Naive B cell (primary cell): ENCODE measurements at places on chromosomes 7 and 10. TPM values are rescaled to one million over a fixed set of nuclear protein-coding genes. Genes with fewer than 3 reads are reported as not detected.

NXPH1 gene
- polyA plus RNA-seq, result not detected

ANKRD7 gene
- polyA plus RNA-seq, result not detected

BEND7 gene
- polyA plus RNA-seq, result not detected

TLL2 gene
- not detected for polyA plus RNA-seq

FGFR2 gene
- polyA plus RNA-seq, result not detected

GIMAP7 gene
- polyA plus RNA-seq, result 1.2 TPM

TMEM72 gene
- polyA plus RNA-seq, result not detected

CLDN4 gene
- not detected for polyA plus RNA-seq

MYH16 gene
- not detected for polyA plus RNA-seq

CPEB3 gene
- 2.8 TPM for polyA plus RNA-seq

CRPPA gene
- polyA plus RNA-seq, result 0.26 TPM

EIF5AL1 gene
- polyA plus RNA-seq, result 0.12 TPM

SLC18A3 gene
- polyA plus RNA-seq, result not detected

AGFG2 gene
- polyA plus RNA-seq, result not detected

TMEM120A gene
- polyA plus RNA-seq, result 31.7 TPM

ACTR3C gene
- polyA plus RNA-seq, result 7.6 TPM

GIGYF1 gene
- 1.1 TPM for polyA plus RNA-seq

ADAM22 gene
- 0.05 TPM for polyA plus RNA-seq

IKZF1 gene
- polyA plus RNA-seq, result 206 TPM

CALCR gene
- polyA plus RNA-seq, result not detected

LDB3 gene
- polyA plus RNA-seq, result not detected

WDR86 gene
- 1.9 TPM for polyA plus RNA-seq

ZPBP gene
- not detected for polyA plus RNA-seq

OR2A14 gene
- not detected for polyA plus RNA-seq

ASNS gene
- 20.6 TPM for polyA plus RNA-seq

FAM241B gene
- polyA plus RNA-seq, result 0.61 TPM

NACAD gene
- polyA plus RNA-seq, result not detected

SCD gene
- polyA plus RNA-seq, result 3.5 TPM

SAMD8 gene
- 15.5 TPM for polyA plus RNA-seq

BICC1 gene
- not detected for polyA plus RNA-seq

PDIA4 gene
- 66.3 TPM for polyA plus RNA-seq

SAMD9L gene
- 36.0 TPM for polyA plus RNA-seq

CYP2C19 gene
- polyA plus RNA-seq, result not detected

CYP3A7 gene
- not detected for polyA plus RNA-seq

GIMAP4 gene
- polyA plus RNA-seq, result 4.4 TPM
